ENCODE measurements at places on chromosomes 16 and 17.

DNA sequence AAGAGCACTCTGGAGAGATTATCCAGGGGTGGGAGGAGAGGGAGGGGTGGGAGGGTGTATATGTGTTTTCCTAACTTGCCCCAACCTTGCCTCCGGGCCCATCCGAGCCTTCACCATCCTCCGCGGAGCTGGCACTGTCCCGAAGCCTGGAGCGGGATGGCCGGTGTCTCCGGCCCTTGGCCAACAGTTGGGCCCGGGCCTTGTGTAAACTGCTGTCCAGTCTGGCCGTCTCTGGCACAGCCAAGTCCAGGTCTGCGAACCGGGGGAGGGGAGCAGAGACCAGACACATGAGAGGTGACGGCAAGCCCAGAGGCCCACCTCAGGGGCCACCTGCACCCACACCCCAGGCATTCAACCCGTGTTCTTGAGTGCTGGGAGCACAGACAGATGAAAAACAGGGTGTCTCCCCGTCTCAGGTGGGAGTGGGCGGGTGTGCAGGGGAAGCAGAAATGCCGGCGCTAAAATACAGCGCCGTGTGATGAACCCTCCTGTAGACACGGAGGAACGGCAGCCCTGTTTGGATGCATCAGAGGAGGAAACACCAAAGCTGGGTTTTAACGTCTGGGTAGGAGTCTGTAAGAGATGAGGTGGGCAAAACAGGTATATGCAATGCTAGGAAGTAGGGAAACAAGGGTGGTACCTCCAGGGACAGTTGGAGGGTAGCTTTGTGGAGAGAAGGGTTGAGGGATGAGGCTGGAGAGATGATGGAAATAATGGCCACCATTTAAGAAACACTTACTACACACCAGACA is 11.7 kb downstream of the SAMD14 start:
- no peak for DNase-seq

- no peak for DNase-seq
Measured at GRCh38 chr16:58127033-58127556, 2.1 kb downstream of the CFAP20 start.

GRCh38 chr17:49344914-49345313 is 17.1 kb downstream of the ZNF652 start:
- no peak for DNase-seq

DNA sequence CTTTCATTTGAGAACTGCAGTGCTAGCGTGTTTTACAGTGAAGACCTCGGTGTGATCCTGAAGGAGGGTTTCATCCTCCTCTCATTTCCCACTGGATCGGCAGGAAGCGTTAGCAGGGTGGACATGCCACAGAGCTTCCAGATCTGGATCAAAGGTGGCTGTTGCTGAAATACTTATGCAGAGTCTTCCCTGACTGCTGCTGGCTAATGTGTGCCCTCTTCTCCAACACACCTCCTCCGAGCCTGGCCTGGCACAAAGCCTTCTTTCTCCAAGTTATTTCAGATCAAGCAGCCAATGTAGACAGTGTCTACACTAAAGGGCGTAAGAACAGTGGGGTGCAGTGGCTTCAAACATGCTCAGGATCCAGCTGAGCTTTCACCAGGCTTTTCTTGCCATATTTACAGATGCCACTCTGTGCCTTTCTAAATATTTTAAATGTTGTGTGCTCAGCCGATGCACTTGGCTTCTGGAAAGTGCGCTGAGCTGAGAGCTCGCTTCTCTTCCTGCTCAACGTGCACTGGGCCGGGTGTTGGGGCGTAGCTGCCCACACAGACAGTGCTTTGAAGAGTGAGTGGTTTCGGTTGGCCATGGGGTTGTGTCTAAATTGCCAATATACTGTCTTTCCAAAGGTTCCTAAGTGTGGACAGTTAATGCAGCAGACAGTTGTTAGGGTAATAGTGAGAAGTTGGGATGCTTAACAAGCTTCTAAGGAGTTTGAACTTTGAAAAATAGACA is 2.1 kb downstream of the ZNF750 start:
- DNase-seq = no peak

DNA sequence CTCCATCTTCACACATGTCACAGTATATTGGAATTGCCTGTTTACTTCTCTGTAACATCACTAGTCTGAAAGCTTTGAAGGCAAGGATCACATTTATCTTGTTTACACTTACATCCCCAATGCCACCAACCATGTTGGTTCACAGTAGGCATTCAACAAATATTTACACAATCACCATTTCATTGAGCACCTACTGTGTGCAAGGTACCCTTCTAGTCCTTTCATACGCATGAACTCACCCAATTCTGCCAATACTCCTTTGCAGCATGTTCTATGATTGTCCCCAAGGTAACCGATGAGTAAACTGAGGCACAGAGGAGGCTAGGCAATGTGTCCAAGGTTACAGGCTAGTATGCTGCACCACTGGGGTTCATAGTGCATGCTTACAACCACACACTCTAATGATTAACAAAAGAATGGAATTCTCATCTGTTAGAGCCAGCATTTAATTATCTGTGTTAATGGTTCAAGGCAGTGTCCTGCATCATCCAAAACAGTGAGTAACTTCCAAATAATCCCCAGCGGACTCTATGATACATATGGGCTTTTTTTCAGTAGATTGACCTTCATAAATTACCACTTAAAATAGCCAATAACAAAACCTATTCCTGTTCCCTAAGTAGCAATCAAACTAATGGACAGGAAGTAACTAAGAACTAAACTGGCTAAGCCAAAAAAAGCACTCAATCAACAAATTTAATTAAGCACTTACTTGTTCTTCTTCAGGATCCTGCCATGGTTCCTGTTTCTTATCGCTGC is 364.5 kb upstream of the XYLT1 start:
- DNase-seq = no peak

DNA sequence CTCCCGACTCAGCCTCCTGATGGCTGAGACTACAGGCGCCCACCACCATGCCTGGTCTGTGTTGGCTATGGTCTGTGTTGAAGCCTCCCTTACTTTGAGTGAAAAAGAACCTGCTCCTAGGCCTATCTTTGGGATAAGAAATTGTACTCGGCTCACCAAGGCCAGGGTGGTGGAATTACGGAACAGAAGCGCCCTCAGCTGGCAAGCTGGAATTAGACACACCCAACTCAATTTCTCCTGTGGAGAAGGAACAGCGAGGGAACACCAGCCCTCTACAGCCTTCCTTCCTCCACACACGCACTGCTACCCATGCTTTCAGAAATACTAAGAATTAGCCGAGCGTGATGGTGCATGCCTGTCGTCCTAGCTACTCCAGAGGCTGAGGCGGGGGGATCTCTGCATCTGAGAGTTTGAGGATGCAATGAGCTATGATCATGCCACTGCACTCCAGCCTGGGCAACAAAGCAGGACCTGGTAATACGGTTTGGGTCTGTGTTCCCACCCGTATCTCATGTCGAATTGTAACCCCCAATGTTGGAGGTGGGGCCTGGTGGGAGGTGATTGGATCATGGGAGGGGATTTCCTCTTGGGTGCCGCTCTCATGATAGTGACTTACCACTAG is 40.1 kb upstream of the RBBP6 start:
- no peak for DNase-seq

DNA sequence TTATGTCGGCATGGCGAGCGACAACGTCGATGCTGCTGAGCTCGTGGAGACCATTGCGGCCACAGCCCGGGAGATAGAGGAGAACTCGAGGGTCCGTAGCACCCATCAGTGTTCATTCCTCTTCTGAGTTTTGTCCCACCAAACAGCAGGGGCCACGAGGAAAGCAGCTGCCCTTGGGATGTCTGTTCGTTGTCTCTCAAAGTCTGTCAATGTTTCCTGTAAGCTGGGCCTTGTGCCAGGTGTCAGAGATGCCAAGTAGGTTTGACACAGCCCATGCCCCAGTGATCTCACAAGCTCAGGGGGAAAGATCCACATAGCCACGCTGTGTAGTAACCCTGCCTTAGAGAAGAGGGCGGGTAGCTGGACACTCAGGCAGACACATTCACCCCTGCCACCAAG is 22.6 kb downstream of the NTAN1 start:
- DNase-seq = no peak

DNA sequence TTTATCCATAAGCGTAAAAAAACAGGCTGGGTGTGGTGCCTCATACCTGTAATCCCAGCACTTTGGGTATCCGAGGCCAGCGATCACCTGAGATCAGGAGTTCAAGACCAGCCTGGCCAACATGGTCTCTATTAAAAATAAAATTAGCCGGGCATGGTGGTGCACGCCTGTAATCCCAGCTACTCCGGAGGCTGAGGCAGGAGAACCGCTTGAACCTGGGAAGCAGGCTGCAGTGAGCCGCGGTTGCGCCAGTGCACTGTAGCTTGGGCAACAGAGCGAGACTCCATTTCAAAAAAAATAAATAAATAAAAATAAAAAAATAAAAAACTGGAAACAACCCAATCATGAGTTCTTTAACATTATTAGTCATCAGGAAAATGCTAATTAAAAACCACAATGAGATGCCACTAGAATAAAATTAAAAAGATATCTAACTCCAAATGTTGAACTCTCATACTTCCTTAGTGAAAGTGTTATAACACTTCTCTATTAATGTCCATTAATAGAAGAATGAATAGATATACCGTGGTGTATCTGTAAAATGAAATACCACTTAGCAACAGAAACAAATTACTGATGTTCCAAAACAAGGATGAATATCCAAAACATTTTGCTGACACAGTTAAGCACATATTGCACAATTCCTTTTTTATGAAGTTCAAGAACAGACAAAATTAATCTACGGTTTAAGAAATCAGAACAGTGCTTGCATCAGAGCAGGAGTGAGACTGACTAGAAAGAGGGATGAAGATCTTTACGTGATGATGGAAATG is 13.1 kb downstream of the MPHOSPH6 start:
- no peak for DNase-seq

GRCh38 chr16:4261557-4262172 is 11.2 kb downstream of the TFAP4 start:
- peak; percentile 37 for DNase-seq

- DNase-seq = no peak
Measured at GRCh38 chr17:46811978-46812583, 6.4 kb downstream of the WNT3 start.

GRCh38 chr16:53022374-53022773 is 30.3 kb downstream of the CHD9NB start:
- DNase-seq = no peak

DNA sequence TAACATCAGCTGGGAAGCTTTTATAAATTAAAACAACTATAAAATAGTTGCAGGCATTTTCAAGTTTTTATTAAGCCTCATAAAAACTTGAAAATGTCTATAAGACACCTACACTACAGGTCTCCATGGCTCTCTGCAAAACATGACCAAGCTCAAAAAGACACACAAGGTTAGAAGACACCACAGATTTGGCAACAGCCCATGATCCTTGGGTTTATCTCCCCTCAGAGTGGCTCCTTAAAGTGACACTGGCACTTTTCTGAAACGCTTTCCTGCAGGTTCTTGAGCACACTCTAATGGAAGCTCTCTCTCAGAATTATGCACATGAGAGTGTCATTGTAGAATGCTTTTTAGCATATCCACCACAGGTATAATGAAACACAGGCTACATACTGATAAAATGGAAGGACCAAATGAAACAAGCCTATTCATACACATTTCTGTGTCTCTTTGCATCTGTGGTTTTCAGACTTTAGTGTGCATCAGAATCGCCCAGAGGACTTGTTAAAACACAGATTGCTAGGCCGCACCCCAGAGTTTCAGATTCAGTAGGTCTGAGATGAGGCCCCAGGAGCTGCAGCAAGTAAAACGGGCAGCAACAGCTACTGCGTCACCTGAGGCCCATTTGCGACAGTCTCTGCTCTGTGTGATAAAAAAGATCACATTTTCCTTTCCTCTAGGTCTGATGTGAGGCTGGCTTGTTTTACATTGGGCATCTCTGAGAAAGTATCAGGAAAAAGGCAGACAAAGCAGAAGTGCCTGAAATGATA is 75.0 kb upstream of the WSB1 start:
- DNase-seq = no peak

GRCh38 chr17:80891397-80892018 is 100.1 kb upstream of the CHMP6 start:
- DNase-seq = peak; percentile 64

- DNase-seq = no peak
Measured at GRCh38 chr17:65688307-65688706, 126.9 kb upstream of the AXIN2 start.

DNA sequence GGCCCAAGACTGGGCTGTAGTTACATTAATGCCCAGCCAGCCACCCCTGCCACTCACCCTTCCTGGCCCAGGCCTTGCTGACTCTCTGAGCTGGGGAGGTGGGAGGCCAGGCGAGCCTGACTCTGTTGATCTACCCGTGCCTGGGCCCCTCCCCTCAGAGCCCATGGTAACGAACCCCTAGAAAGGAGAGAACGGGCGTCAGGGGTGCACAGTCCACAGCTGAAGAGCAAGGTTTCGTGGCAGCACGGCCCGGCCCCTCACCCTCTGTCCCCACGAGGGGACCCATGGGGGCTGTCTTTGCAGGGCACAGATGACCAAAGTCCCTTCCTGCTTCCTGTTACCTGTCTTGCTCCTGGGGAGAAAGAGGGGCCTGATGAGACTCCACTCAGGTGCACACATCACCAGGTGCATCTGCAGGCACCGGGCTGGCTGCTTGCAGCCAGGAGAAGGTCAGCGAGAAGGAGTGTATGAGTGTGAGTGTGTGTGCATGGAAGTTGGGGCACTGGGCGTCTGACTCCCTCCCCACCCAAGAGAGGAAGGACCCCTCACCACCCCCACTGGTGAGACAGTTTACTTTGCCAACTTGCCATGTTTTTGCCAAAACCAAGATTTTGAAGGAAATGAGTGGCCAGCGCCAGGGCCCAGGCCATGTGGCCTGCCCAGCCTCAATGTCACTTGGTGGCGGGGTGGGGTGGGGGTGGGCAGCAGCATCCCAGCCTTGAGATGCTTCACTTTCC is 359.1 kb downstream of the SEC14L1 start:
- DNase-seq = no peak

GRCh38 chr16:2814551-2815298 is 2.3 kb upstream of the PRSS21 start:
- no peak for DNase-seq

- no peak for DNase-seq
Measured at GRCh38 chr17:41478237-41478636, 2.7 kb downstream of the KRT35 start.

GRCh38 chr17:7932949-7933348 is 943 bp downstream of the CNTROB start:
- DNase-seq = no peak

GRCh38 chr16:16025214-16025968 is 76.0 kb downstream of the ABCC1 start:
- DNase-seq = peak; percentile 40

DNA sequence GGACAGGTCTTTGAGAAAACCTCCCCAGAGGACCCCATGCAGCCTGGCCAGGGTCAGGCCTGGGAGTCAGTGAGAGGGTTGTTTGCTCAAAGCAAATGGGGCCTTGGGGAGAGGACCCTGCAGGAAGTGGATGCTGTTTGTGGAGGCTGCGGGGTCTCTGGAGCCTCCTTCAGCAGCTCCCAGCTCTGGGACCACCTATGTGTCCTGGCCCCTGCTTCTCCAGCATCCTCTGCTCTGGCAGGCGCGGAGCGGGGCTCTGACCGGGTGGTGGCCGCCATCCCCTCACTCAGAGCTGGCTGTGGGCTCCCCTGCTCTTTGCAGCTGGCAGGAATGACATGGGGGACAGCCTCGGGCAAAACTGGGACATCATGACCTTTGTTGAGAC is 29.8 kb upstream of the CIBAR2 start:
- DNase-seq = no peak
